ENCODE measurements at places on chromosomes 12 and 14.

DNA sequence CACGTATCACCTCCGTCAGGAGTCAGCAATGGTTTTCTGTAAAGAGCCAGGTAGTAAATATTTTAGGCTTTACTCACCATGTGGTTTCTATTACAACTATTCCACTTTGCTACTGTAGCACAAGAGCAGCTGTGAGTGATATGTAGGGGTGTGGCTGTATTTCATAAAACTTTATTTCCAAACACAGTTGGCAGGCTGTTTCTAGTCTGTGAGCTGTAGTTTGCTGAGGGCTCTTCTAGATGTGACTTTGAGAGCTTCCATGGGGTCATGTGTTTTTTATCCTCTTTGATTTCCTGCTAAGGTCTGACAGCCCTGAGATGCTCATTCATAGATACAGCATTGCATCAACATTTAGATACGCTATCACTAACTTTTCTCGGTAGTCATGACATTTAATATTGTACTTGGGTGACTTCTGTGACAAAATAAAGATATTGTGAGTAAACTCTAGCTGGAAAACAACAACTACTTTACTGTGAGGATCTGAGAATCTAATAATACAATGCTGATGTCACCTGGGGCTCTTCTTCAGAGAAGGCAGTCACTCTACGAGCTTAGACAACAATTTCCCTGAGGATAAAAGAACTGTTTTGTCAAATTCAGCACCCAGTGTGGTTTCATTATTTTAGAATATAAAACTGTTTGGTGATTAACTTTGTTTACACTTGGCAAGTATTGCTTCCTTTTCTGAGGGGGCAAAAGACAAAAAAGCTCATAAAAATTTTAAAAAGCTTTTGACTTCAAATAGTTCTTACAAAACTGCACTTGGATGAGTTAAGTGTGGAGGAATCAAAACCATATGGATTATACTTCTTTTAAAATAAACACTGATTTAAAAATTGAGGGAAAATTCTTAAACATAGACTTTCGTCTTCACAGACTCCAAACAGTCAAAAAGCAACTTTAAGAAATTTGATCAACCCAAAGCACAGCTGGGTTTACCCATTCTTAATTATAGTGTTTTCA, 231.2 kb upstream of the DCN start:
- no peak for DNase-seq

- no peak for DNase-seq
Measured at GRCh38 chr14:30518867-30519560, 39.9 kb upstream of the G2E3 start.

DNA sequence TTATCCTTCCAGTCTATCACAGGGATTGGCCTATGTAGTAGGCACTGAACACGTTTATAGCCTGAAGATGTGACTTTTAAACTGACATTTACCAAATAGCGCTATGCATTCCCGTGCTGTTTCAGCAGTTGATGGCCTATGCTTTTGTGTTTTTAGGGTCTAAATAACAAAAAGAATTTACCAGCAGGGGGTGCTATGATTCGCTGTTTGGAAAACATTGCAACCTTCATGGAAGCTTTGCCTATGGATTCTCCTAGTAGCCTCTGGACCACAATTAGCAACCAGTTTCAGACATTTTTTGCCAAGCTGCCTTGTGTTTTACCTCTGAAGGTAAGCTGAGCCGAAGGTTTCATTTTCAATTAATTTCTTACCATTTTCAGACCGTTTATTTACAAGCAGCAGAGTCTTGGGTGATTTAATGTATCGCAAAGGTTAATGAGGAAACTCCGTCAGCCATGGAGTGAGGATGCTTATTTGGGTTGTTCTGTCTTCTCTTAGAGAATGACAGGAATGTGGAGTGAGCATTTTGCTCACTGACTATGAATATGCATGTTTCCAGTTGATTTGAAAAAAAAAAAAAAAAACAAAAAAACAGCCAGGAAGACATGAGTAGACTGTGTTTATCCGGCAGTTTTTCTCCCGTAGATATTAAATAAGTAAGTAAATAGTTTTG, 133.1 kb downstream of the PRIMA1 start:
- no peak for DNase-seq

DNA sequence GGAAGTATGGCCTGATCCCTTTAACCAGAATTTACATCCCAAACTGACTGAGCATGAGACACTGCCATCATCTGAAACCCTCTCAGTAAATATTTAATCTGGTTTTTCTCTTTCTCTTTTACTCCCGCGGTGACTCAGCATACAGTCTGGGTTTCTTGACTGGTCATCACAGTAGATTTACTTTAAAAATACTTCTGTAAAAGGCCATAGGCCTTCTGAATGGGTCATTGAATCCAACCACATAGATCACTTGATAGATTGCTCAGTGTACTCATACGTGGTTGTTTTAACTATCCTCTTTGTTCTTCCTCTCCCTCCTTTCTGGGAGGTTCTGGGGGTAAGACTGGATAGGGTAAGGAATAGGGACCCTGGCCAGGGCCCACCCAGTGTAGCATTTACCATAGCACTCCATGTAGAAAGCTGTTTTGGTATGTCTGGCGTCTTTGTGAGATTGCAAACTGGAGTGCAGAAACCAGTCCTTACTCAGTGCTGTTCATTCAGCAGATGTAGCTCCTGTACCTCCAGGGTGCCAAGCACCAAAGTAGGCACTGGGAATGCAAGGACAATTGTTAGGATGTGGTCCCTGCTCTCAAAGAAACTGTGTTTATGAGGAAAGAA, 165.7 kb downstream of the SRGAP1 start:
- DNase-seq = no peak

DNA sequence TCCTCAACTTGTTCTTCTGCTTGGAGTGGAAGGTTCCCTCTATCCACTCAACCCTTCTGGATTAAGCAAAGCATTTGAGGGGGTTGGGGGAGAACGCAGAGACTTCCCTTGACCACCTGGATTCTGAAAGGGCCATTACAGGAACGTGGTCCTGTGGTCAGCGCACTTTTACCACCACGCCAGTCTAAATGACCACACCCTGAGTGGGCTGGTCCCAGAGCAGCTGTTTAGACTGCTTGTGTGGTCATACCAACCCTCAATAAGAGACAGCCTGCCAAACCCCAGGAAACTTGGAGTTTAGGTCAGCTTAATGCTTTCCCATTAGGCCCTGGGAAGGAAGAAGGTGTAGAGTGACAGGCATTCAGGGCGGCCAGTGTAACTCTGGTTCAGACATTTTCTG, 165.5 kb upstream of the ATP2B1 start:
- DNase-seq = no peak

GRCh38 chr12:102444707-102445106, 35.7 kb downstream of the IGF1 start:
- DNase-seq = no peak

DNA sequence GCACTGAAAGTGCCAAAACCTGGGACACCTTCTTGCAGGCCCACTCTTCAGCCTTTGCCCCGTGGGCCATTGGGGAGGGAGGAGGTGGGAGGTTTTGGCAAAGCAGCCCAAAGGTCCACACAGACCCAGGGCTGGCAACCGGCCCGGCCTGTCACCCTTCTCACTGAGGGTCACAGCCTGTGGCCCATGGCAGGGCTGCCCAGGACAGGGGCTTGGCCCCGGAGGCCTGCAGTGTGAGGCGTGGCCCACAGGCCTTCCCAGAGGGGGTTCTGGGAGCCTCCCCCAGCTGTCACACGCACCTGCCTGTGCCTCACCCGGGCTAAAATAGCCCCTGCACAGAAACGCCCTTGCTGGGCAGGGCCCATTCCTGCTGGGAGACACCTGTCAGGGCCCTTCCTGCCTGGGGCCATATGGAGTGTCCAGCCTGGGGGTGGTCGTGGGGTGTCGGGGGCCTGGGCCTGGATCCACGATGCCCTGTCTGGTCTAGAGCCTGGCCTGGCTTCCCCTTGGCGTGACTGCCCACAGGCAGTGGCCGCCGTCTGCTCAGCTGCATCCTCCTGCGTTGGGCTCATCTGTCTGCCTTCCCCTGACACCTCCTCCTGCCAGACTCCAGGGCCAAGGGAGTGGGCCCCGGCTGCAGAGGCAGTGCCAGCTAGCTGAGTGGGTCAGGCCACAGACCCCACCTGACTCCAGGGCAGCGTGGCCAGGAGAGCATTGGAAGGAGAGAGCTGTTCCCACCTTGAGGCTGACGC, 19.2 kb downstream of the PACS2 start:
- DNase-seq = peak; percentile 15

DNA sequence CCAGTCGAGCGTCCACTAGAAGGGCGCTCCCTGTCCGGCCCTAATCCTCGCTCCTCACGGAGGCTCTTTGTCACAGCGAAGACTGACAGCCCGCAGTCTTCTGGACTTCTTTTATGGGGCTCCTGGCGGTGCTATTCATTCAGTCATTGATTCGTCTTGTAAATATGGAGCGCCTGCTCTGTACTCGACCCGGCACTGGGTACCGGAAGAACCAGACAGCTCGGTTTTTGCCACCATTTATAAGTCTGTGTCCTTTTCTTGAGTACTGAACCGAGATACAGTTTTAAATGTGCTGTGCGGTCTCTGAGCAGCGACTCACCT, 570 bp downstream of the DMAC2L start:
- DNase-seq = no peak

DNA sequence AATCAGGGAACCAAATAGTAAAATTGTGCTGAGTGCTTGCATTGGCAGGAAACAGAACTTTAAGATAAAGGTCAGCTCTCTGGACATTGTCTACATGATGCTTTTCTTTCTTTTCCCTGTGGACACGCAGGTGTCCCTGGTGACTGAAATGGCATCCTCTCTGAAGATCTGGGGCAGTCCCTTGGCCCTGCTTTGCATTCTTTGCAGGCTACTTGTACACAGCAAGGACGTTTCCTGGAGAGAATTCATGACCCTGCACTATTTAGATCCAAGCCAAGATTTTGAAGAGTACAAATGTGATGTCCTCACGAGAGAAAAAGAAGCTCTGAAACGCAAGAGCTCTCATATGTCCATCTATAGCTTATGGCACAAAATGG, 11.3 kb upstream of the EDDM3A start:
- DNase-seq = no peak

- DNase-seq = no peak
Measured at GRCh38 chr14:87131879-87132278, 861.1 kb downstream of the GALC start.

DNA sequence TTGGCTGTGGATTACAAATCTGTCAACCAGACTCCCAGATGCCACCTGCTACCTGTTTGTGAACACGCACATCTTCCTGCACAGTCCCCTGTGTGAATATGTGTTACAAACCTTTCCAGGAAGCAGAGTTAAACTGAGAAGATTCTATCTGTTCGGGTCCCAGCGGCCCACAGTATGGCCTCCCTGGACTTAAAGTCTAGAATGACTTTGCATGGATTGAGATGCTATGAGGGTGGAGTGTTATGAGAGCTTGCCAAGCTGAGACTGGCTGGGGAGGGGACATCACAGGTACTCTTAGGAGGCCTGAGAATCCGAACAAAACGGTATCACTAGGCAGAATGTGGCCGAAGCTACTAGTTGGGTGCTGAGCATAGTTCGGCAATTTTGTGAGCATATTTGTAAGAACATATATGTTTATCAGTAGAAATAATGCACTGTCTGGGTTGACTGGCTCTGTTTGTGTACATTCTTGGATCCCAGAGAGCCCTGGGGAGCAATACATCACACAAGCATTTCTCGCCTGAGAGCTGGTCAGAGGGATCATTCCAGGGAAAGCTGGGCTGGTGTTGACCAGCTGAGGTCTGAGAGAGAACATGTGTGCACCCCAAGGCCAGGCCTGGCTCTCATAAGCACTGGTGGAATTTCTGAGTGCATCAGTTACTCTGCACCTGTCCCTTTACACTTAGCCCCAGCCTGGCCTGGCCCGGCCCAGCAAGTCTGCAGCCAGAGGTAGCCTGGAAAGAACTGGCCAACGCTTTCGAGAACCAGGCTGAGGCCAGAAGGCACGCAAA, 29.8 kb upstream of the LTBP2 start:
- no peak for DNase-seq

GRCh38 chr14:60720962-60721325, 3.2 kb downstream of the SIX4 start:
- DNase-seq = no peak
